ENCODE measurements at places on chromosomes 3 and 15. TPM values are rescaled to one million over a fixed set of nuclear protein-coding genes. Genes with fewer than 3 reads are reported as not detected.

GRCh38 chr3:127606981-127607595, 8.9 kb downstream of the MCM2 start:
- no peaks in the 10 kb centered on the region for H3K27me3 ChIP-seq
- no peaks in the 10 kb centered on the region for H3K4me1 ChIP-seq
- H3K27ac ChIP-seq, result no peak overlapping the region
- no peak overlapping the region for H3K4me3 ChIP-seq

- no peak overlapping the region for H3K4me3 ChIP-seq
- no peak for DNase-seq
- H3K36me3 ChIP-seq, result peaks cover 3% of the 10 kb centered on the region
- H3K27me3 ChIP-seq, result no peaks in the 10 kb centered on the region
Measured at GRCh38 chr3:107738486-107739183, 215.9 kb downstream of the BBX start.

CPA3 gene
- 8.5 TPM for polyA plus RNA-seq

DNA sequence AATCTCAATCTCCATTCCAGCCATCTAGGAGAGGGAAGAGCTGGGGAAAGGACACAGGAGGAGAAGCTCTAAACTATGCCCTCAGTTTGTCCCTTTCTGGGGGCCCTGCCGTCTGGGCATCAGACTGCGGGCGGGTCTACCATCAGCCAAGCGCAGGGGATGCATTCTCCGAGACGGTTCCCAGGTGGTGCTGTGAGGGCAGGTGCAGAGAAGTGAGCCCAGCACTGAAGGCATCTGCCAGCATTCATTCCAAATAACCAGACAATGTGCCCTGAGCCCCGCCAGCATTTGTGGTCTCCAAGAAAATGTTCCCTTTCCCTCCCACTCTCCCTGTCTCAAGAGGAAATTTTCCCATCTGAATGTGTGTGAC, 265.7 kb downstream of the XXYLT1 start:
- no peaks in the 10 kb centered on the region for H3K36me3 ChIP-seq
- H3K4me3 ChIP-seq, result no peak overlapping the region
- no peak for DNase-seq
- H3K4me1 ChIP-seq, result no peaks in the 10 kb centered on the region
- no peaks in the 10 kb centered on the region for H3K27me3 ChIP-seq

SCG5 gene
- 4.0 TPM for polyA plus RNA-seq

- H3K27me3 ChIP-seq, result no peaks in the 10 kb centered on the region
- DNase-seq, result no peak
- H3K27ac ChIP-seq, result no peak overlapping the region
- no peaks in the 10 kb centered on the region for H3K36me3 ChIP-seq
- H3K4me1 ChIP-seq, result no peaks in the 10 kb centered on the region
Measured at GRCh38 chr15:55194256-55194655, 2.5 kb downstream of the RSL24D1 start.

DNA sequence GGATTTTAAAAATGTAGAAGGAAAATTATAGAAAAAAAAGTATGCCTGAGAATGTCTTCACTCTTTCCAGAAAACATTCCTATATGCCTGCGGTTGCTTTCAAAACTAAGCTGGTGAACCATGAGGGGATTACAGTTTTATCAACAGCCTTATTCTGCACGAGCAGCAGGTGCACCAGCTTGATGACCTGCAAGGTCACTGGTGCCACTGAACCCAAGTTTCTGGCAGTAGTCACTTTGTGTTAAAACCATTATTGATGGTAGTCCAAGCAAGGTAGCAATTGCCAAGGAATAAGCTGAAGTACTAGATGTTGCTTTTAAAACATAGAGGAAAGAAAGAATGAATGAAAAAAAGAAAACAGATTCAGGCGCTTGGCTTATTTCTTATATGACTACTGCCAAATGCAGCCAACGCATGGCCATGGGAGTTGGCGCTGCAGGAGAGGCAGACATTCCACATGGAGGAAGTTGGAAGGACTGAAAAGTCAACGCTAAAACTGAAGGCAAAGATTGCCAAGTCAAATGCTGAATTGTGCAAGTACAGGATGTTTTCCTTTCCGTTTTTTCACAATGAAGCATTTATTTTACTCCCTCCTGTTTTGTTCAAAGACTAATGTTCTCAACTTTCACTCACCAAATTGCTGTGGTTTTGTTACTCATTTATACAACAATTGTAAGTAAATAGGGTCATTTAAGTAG, 601.4 kb downstream of the CADM2 start:
- H3K27ac ChIP-seq, result no peak overlapping the region
- H3K4me1 ChIP-seq, result no peaks in the 10 kb centered on the region
- H3K4me3 ChIP-seq, result no peak overlapping the region
- no peaks in the 10 kb centered on the region for H3K27me3 ChIP-seq

GRCh38 chr3:100125161-100125938, 11.0 kb upstream of the FILIP1L start:
- no peak overlapping the region for H3K27ac ChIP-seq
- no peaks in the 10 kb centered on the region for H3K36me3 ChIP-seq
- no peak for DNase-seq
- H3K4me1 ChIP-seq, result no peaks in the 10 kb centered on the region
- H3K27me3 ChIP-seq, result no peaks in the 10 kb centered on the region

Data from small intestine (tissue), 16 donors.